ENCODE measurements at places on chromosomes 12 and 14. TPM values are rescaled to one million over a fixed set of nuclear protein-coding genes. Genes with fewer than 3 reads are reported as not detected.

The TMEM132D gene
- total RNA-seq, result not detected

The DAO gene
- total RNA-seq, result not detected

The SCFD1 gene
- total RNA-seq, result 45.5 TPM

The PRICKLE1 gene
- total RNA-seq, result 2.9 TPM

The ARHGEF25 gene
- total RNA-seq, result 15.6 TPM

The LRRC43 gene
- 1.3 TPM for total RNA-seq

The FAM181A gene
- total RNA-seq, result not detected

The ERO1A gene
- total RNA-seq, result 48.3 TPM

The CCDC60 gene
- not detected for total RNA-seq

The KRT6C gene
- total RNA-seq, result not detected

The SLC6A15 gene
- 3.0 TPM for total RNA-seq

The P2RX2 gene
- total RNA-seq, result not detected

The TMPRSS12 gene
- not detected for total RNA-seq

The AJUBA gene
- 47.9 TPM for total RNA-seq

The TSPAN11 gene
- total RNA-seq, result 0.50 TPM

The RBP5 gene
- not detected for total RNA-seq

The NR1H4 gene
- total RNA-seq, result 0.34 TPM

The PSMD9 gene
- 132 TPM for total RNA-seq

The ABCD2 gene
- total RNA-seq, result 0.15 TPM

The TPPP2 gene
- total RNA-seq, result not detected

The GCH1 gene
- total RNA-seq, result 1.5 TPM

The FITM1 gene
- not detected for total RNA-seq

The PCED1B gene
- total RNA-seq, result 0.17 TPM

The GALNT8 gene
- total RNA-seq, result 0.15 TPM

The NFATC4 gene
- total RNA-seq, result 25.4 TPM

The FGF23 gene
- not detected for total RNA-seq

The ASCL1 gene
- total RNA-seq, result not detected

The AMIGO2 gene
- 1.2 TPM for total RNA-seq

The GDF11 gene
- total RNA-seq, result 14.3 TPM

The CCDC196 gene
- not detected for total RNA-seq

The TMEM30B gene
- 2.7 TPM for total RNA-seq

The GRIN2B gene
- not detected for total RNA-seq

The PTPN6 gene
- 5.4 TPM for total RNA-seq

The PPP1R36 gene
- total RNA-seq, result 0.30 TPM

The MYO1H gene
- not detected for total RNA-seq

The A2M gene
- total RNA-seq, result 4.4 TPM

The TMEM121 gene
- 9.1 TPM for total RNA-seq

The ZNF268 gene
- 9.7 TPM for total RNA-seq

The KRT80 gene
- 0.17 TPM for total RNA-seq

The KRT2 gene
- total RNA-seq, result not detected

The HIGD1C gene
- total RNA-seq, result not detected

The KRT85 gene
- total RNA-seq, result not detected

The TMEM229B gene
- not detected for total RNA-seq

The NTF3 gene
- total RNA-seq, result 2.2 TPM

The TPH2 gene
- not detected for total RNA-seq

The CCDC177 gene
- total RNA-seq, result not detected

The MANSC4 gene
- total RNA-seq, result not detected

The FAM222A gene
- total RNA-seq, result 0.15 TPM

The PLEKHD1 gene
- not detected for total RNA-seq

The OTX2 gene
- total RNA-seq, result not detected

The TSPAN8 gene
- not detected for total RNA-seq

The ZC2HC1C gene
- 1.3 TPM for total RNA-seq

The NTN4 gene
- 3.6 TPM for total RNA-seq

The HSPB8 gene
- 5.6 TPM for total RNA-seq

The ZFHX2 gene
- total RNA-seq, result 0.17 TPM

All from bronchus fibroblast of lung (primary cell).